Activated CD4-positive, alpha-beta T cell treated with anti-CD3 and anti-CD28 coated beads, Interleukin-2, amount 50 U/mL, for 48 hours (primary cell): ENCODE measurements at places on chromosomes 11 and 22.

GRCh38 chr11:1619449-1619848 is 2.5 kb downstream of the KRTAP5-4 start:
- DNase-seq: peak; percentile 21

DNA sequence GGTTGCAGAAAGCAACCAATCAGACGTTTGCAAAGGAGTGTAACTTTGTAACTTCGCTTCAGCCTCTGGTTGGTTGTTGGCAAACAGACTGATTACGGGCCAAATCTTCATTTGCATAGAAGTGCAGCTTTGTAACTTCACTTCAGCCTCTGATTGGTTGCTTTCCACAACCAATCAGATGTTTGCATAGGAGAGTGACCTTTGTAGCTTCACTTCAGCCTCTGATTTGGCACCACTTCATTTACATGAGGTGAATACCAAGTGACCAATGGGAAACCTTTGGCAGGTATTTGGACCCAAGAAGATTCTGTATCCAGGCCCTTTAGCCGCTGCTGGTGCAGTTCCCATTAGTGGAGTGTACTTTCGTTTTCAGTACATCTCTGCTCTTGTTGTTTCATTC is 16.0 kb downstream of the USP47 start:
- no peak for DNase-seq

DNA sequence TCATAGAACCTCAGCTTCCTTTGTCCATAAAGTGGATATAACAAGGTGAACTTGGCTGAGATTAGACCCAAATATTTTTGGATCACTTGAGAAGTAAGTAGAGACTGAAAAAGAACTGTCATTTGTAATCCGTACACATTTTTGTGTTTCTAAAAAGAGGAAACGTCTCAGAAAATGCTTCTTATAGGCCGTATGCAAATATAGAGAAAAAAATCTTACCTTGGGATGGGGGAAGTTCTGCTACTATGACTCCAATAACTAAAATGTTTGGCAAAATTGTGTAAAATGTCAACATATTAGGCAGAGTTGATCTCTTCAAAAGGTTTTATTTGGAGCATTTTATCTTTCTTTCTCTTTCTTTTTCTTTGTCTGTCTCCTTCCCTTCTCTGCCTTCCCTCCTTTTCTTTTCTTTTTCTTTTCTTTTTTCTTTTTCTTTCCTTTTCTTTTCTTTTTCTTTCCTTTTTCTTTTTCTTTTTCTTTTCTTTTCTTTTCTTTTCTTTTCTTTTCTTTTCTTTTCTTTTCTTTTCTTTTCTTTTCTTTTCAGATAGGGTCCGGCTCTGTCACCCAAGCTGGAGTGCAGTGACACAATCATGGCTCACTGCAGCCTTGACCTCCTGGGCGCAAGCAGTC is 48.2 kb downstream of the ADM start:
- no peak for DNase-seq

DNA sequence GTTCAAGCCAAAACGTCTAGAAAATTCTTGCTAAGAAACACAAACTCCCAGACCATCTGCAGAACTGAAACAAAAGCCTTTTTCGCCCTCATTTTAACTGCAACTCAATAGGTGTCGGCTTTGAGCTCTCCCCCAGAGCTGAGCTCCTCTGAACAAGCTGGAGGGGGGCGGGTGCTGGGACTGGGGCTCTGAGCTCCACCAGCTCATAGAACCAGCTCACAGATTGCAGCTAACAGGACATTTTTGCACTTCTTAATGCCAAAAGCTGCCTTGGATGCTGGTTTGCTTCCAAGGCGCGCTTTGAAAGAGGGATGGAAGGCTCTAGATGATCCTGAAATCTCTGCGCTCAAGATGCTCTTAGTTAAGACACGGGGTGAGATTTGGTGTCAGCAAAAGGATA is 6.0 kb upstream of the YWHAH start:
- no peak for DNase-seq

GRCh38 chr22:27588915-27589314 is 212.6 kb downstream of the MN1 start:
- no peak for DNase-seq

- DNase-seq: peak; percentile 6
Observed at GRCh38 chr11:118005224-118006152, 19.3 kb downstream of the IL10RA start.
